Non-pigmented ciliary epithelial cell (primary cell): ENCODE measurements at places on chromosomes 16 and 17.

DNA sequence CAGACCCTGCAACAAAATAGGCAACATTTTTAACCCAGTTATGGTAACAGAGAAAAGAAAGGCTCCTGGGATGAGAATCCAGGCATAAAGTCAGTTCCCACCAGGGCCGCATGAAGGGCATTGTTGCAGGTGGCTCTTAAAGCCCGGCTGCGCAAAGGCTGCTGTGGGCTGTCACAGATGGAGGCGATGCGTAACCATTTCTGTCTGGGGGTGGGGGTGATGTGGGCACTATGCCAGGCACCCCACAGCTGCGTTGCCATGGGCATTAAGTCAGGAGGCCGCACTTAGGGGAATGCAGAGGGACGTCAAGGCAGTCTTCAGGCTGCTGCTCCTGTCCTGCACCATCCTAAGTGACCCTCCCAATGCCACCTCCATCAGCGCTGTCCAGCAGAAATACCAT is 228.4 kb downstream of the CPPED1 start:
- no peak for DNase-seq

- DNase-seq: no peak
These were observed 5.8 kb downstream of the GPRC5C start for GRCh38 chr17:74437702-74438101.

GRCh38 chr17:74185571-74186185 is 17.8 kb upstream of the RPL38 start:
- no peak for DNase-seq

GRCh38 chr17:44927696-44928095 is 12.4 kb upstream of the GFAP start:
- no peak for DNase-seq

GRCh38 chr17:59506894-59507726 is 58.3 kb upstream of the DHX40 start:
- no peak for DNase-seq

GRCh38 chr17:81573794-81574642 is 21.9 kb upstream of the FAAP100 start:
- no peak for DNase-seq

GRCh38 chr16:70396246-70396904 is 42.5 kb downstream of the ST3GAL2 start:
- no peak for DNase-seq

GRCh38 chr16:86429663-86430062 is 80.7 kb upstream of the FOXF1 start:
- DNase-seq: no peak

DNA sequence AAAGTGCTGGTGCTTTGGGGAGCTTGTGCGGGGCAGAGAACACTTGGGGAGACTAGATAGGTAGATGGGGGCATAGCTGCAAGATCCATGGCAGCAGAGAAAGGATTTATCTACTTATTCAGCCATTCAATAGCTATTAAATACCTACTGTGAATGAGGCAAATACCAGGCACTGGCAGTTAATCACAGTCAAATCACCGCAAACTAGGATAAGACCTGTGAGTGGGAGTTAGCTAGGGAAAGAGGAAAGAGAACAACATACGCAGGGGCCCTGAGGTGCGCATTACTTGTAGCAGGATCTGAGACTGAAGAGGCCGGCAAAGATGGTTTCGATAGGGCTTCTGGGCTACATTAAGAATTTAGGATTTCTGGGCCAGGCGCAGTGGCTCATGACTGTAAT is 3.8 kb upstream of the ALKBH5 start:
- DNase-seq: no peak

GRCh38 chr16:87854907-87855683 is 14.2 kb downstream of the SLC7A5 start:
- DNase-seq: no peak
